Right atrium auricular region (tissue), 2 donors: ENCODE measurements at places on chromosomes 16 and 17. TPM values are rescaled to one million over a fixed set of nuclear protein-coding genes. Genes with fewer than 3 reads are reported as not detected.

DCTPP1 gene
- total RNA-seq: 14.4 TPM

- no peak for DNase-seq
These were observed 62.0 kb upstream of the MARCHF10 start for GRCh38 chr17:62870030-62870541.

KRTAP1-5 gene
- not detected for total RNA-seq

DNA sequence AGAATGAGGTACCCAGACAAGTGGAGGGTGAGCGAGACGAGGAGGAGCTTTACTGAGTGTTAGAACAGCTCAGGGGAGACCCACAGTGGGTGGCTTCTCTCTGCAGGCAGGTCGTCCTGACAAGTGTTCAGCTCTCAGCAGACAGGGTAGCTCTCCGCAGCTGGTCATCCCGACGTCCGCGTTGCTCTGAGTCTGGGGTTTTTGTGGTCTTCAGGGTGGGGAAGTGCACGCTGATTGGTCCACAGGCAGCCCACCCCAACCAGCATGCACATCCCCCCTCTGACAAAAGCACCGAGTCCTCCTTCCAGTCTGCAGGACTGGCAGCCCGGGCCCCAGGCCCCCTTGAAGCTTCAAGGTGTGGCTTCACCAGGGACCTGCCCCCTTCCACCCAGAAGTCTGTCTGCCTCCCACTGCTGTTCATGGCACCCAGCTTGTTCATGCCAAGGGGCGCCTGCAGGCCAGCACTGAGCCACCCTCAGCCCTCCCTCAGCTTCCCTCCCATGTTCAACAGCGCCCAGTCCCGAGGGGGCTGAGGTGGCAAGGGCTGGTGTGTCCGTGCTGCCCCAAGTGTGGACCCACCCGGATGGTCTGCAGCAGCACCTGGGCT is 19.9 kb upstream of the WDR45B start:
- DNase-seq: no peak

BEAN1 gene
- total RNA-seq: 0.75 TPM

DNA sequence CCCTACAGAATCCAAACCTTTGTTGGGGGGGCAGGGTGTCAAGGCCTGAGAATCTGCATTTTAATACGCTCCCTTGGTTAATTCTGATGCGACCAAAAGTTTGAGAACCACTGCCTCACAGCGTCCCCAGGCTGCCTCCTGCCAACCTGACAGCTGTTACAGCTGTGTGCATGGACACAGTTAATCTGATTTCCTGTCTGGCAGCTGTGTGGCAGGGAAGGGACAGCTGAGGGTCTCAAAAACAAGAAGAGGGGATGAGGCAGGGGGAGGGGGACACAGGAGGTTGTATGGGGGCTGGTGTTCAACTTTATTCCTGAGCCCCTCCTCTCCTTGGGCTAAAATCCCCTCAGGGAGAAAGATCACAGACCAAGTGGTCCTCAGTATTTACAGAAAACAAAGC is 17.5 kb downstream of the HDAC5 start:
- no peak for DNase-seq

DNA sequence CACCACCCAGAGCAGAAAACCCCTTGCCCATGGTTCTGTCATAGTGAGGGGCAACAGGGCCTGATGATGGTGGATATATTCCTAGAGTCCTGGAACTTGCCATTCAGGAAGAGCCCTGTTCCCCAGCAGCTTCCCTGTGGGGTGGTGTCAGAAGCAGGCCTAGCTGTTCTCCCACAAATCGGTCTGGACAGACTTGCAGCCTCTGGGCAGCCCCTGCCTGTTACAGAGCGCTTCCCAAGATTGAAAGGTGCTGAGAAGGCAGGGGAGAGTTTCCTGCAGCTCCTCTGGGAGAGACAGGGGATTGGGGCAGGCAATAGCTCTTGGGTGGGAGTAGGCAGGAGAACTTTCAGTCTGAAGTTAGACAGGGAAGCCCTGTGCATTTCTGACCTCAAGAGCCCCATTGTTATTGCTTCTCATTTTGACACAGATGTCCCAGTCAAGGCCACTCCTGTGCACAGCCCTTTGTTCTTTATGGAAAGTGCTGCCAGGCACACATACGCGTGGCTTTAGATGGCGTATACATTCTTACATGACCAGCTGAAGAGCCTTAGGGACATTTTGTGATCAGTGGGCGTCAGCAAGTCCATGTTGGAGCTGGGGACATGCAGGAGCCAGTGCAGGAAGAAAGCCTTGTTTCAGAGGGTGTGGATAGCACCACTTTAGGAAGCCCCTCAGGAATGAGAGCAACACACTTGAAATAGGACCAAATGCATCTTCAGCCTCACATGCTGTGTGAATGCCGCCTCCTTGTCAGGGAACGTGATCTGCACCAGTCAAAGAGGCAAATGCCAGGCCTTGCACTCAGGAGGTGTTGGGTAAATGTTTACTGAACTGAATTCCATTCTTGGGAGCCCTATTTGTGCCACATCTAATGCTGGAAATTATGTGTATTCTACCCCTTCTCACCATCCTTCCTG is 67.5 kb downstream of the GNAO1 start:
- no peak for DNase-seq

DNA sequence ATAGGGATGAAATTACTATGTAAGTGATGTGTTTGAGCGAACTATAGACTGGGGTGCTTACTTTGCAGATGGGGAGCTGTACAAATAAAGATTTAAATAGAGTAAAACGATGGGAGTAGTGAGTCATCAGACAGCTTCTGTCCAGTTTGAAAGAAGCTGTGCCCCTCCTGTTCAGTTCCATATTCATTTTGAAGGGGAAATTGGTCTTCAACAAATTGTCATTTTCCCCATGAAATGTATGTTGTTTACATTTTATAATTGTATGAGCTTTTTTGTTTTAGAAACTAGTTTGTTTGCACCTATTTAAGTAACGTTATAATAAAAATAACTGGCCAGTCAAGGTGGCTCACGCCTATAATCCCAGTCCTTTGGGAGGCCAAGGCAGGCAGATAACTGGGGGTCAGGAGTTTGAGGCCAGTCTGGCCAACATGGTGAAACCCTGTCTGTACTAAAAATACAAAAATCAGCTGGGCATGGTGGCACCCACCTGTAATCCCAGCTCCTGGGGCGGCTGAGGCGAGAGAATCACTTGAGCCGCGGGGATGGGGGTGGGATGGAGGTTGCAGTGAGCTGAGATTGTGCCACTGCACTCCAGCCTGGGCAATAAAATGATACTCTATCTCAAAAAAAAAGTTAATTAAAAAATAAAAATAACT is 20.2 kb downstream of the SEC14L1 start:
- no peak for DNase-seq

- no peak for DNase-seq
These were observed 29.7 kb upstream of the ZC3H18 start for GRCh38 chr16:88540346-88540977.

- no peak for DNase-seq
These were observed 24.1 kb downstream of the MYBBP1A start for GRCh38 chr17:4530799-4531730.

- DNase-seq: no peak
These were observed 1.1 kb upstream of the USP32 start for GRCh38 chr17:60392845-60393702.

HEXIM1 gene
- 16.4 TPM for total RNA-seq

- no peak for DNase-seq
These were observed 145.3 kb upstream of the CDH13 start for GRCh38 chr16:82481455-82481854.

DNA sequence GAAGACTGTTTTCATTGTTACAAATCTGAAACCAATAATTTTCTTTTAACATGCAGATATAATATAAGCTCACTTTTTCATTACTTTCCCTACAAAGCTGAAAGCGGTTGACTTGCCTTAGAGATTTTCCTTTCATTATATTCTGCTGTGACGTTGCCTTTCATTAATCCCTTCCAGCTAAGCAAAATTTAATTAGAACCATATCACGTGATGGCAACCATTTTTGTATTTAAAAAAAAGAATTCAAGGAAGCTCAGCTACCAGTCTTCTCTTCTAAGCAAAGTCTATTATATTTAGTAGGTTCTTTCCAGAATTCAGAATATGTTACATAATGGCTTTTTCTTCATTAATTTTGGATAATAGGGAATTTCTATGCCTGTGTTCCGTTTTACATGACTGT is 186.5 kb downstream of the PRKCA start:
- DNase-seq: no peak

NPIPB6 gene
- total RNA-seq: 1.1 TPM

CHST4 gene
- not detected for total RNA-seq

GCGR gene
- total RNA-seq: not detected

DNA sequence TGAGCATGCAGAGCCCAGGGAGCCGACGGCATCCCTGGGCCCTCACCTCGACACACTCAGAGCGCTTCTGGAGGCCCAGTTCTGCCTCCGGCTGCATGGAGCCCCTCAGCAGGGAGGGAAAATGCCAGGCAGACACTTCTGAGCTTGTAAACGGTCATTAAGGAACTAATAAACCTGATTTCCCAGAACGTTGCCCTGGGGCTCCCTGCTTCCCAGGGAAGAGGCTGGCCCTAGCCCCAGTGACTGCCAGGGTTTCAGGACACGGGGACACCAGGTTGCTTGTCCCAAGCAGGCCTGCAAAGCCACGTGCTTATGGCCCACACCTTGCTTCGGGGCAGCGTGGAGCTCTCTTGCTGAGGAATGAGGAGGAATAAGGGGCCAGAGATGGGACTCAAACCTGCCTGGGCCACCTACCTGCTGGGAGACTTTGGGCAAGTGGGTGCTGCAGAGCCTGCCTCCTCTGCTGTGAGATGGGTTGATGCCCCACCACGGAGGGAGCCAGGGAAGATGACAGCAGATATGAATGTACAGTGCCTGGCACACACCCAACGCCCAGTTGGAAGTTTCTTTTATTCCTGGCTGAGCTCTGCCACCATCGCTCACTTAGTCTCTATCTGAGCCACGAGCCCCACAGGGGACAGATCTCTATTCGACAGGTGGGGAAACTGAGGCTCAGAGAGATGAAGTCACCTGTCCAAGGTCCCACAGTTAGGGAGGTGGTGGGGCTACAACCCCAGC is 5.4 kb downstream of the RHBDF2 start:
- DNase-seq: no peak

- DNase-seq: no peak
These were observed 7.8 kb upstream of the USP31 start for GRCh38 chr16:23156946-23157460.

DNA sequence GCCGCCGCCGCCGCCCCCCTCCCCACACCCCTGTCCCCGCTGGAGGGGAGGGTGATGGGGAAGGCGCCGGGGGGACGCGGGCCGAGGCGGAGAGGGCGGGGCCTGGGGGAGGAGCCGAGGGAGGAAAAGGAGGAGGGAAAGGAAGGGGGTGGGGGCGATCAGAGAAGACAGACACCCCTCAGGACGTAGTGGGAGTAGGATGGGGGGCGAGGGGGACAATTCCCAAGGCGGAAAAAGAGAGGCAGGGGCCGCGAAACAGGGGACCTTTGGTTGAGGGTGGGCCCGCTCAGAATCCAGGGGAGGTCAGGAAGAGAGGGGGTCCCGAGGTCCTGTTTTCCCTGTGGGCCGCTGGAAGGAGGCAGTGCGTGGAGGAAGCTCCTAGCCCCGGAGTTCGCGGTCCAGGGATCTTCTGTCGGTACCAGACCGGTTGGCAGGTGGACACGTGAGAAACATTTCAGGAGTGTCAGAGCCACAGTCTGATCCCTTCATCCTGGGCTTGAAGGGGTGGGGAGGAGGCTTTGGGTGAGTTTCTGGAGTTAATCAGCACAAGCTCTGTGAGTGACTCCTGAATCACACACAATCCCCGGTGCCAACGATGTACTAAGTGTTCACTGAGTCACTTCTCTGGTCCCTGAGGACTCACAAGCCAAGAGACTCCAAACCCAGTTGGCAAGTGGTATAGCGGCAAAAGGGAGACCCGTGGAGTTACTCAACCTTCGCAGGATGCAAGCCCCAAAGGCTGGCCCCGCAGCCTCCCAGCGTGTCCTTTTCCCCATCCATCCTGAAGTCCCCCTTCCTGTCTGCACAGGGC is at the start of gene XYLT1:
Gene XYLT1, minus strand, starts transcription at position 53 of the 811 bp plus-strand sequence. CDS start 164 bp downstream, outside the sequence.
- DNase-seq: peak; percentile 94

- no peak for DNase-seq
These were observed 343.4 kb downstream of the CA10 start for GRCh38 chr17:51815097-51815496.

DNA sequence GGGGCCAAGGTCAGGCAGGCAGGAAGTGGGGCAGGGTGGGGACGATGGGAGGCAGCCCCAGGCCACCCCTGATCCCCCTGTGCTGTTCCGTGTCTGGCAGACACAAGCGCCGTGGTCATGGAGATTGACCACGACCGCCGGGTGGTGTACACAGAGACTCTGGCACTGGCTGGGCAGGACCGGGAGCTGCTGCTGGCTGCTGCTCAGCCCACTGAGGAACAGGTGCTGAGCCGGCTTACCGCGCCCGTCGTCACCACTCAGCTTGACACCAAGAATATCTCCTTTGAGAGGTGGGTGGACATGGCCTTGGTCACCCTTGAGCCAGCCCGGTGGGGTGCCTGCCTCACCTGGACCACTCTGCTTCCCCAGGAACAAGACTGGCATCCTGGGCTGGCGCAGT is 13.7 kb downstream of the CORO6 start:
- DNase-seq: no peak

GRCh38 chr17:73492125-73492820 is 152.0 kb downstream of the SDK2 start:
- no peak for DNase-seq
